Occipital lobe (tissue), 3 donors: ENCODE measurements at places on chromosomes 1 and 21.

DNA sequence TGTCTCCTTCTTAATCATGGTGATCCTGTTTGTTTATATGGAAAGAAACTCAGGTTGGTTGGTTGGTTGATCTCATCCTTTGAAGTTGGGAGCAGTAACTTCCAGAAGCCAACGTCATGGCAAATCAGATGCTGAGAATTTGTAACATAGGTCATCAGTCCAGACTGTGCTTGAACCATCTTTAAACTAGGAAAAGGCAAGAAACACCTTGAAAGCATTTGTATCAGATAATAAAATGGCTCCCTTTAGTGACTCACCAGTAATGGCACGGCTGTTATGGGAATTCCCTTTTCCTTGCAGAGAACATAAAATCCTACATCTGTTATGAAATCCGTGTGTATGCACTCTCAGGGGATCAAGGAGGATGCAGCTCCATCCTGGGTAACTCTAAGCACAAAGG is 58.1 kb downstream of the SERBP1 start:
- no peak for DNase-seq

GRCh38 chr1:30562559-30562958 is 160.8 kb downstream of the MATN1 start:
- no peak for DNase-seq

- DNase-seq, result no peak
Measured at GRCh38 chr1:24266998-24267397, 52.2 kb upstream of the GRHL3 start.

DNA sequence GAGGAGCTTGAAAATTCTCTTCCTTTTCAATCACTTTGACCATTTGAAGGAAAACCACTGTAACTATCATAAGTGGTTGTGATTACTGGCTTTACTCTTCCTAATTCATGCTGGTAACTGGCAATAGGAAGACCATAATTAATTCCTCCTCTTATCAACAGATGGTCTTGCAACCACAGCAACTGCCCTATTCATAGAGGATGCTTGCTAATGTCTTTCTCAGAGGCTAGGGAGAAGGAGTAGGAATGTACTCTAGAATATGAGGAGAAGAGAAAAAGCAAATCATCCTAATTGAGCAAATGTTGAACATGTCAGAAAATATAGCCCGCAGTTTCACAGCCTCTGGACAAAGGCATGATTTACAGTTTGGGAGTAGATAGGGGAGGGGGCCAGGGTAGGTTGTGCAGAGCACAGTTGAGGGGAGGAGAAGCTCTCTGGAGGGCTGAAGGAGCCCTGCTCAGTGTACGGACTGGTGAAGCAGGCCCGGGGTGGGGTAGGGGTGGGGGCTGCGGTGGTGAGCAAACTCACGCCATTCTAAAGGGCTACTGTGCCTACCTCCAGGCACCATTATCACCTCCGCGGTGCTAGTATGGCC is 192.9 kb downstream of the PCP4 start:
- DNase-seq, result no peak

GRCh38 chr1:156876281-156876680 is 15.6 kb downstream of the NTRK1 start:
- DNase-seq, result no peak

DNA sequence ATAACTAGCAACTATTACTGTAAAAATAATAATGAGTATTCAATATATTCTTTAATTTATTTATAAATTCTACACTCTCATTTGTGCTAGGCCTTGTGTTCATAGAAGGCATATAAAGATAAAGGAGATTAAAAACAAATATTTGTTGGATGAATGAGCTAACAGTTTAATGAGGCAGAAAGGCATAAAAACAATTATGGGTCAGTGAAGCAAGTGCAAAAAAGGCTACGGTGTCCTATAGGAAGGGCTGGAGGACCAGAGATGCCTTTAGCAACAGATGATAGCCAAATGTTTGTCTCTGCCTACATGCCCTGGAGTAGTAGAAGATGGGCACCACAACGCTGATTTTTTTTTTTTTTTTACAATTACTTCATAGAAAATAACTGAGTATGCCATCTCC is 45.7 kb downstream of the PTGS2 start:
- DNase-seq, result no peak

DNA sequence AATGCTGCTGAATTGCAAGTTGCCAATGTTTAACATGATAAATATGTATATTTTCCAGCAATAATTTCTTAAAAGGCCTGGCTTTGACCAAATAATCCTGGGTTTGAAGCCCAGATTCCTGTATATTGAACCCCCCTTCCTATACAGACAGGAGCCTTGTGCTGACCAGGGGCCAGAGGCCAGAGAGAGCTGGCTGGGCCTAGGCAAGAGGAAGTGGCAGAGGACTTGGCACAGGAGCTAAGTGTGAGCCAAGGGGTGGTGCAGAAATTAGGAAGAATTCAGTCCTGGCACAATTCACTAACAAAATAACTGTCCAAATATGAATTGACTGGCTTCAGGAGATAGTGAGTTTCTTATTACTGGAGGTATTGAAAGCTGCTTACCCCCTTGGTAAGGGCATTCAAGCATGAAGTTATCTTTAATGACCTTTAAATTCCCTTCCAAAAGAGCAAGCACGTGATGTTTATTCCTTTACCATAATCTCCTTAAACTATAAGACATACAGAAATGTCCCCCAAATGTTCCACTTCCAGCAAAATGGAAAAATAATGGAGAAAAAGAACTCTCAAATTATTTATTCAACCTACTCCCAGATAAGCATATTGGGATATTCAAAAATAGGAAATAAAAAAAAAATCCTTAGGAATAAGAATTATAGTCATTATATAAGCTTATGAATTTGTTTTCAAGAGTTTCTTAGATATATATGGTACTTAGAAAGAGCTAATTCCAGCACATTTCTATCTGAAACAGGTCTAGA is 26.6 kb downstream of the NIBAN1 start:
- no peak for DNase-seq

GRCh38 chr1:197595304-197595904 is 179.9 kb downstream of the DENND1B start:
- no peak for DNase-seq

- no peak for DNase-seq
Measured at GRCh38 chr1:24383381-24383940, 30.1 kb downstream of the STPG1 start.

DNA sequence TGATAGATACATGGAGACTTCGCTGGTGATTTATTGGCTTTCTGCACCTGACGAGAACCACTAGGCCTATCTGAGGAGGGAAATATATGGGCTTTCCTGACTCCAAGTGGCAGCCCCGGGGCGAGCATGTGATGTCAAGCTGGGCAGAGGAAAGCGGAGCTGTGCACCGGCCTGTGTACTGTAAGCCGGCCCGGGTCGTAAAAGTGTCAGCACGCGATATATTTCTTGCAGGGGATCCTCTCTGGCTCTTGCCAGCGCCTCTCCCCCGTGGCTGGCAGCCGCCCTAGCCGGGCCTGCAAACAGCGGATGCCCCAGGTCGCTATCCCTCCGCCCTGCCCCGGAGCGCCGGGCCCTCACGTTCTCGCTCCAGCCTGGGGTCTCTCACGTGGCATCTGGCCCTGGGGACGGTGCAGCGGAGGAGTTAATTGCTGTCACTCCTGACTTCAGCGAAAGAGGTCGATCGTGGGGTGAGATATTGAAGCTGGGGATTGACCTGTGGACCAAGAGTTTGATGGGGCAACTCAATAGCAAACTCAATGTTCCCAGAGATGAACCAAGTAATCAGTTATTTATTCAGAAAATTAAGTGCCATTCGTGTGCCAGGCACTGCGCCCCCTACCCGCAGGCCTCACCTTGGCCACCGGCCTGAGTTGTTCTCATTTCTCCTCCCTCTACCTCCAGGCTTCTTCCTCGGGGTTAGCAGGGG is 41.0 kb upstream of the HAO2 start:
- peak; percentile 14 for DNase-seq

- no peak for DNase-seq
Measured at GRCh38 chr1:156198831-156199349, 5.0 kb downstream of the SLC25A44 start.

- no peak for DNase-seq
Measured at GRCh38 chr1:232249339-232249738, 380.6 kb downstream of the SIPA1L2 start.

- DNase-seq, result no peak
Measured at GRCh38 chr21:14762734-14763694, 216.9 kb upstream of the SAMSN1 start.

- no peak for DNase-seq
Measured at GRCh38 chr1:12475530-12475934, 142.5 kb downstream of the DHRS3 start.

- no peak for DNase-seq
Measured at GRCh38 chr1:230091473-230092231, 24.6 kb downstream of the GALNT2 start.

GRCh38 chr1:66334318-66334717 is 199.6 kb upstream of the SGIP1 start:
- DNase-seq, result no peak

GRCh38 chr1:183470147-183470960 is 1.9 kb upstream of the SMG7 start:
- peak; percentile 75 for DNase-seq

GRCh38 chr1:114691061-114691460 is 4.3 kb downstream of the AMPD1 start:
- no peak for DNase-seq

DNA sequence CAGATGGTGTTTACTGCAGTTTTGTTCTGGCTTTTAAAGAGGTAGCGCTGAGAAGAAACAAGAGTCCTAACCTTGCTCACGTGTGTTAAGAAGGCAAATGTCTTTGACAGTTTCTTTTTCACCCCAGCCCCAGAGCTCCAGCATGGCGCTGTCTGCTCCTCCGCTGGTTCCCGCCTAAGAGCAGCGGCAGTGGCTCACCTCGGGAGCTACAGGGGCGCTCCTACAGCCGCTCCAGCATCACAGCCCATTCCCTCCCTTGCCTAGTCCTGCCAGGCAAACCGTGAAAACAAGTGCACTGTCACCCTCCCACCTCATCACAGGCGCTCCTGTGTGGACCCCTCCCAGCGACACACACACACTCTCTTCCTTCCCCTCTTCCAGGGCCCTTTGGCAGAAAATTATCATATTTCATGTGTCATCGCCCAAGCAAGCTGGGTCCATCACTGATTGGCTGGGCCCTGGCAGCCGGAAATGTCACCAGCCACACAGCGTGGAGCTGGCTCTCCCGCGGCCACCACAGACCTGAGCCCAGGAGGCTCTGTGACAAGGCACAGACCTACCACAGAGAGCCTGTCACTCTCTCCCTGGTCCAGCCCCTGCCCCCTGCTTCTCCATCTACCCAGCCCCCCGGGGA is 1.2 kb upstream of the HIVEP3 start:
- DNase-seq, result peak; percentile 78

GRCh38 chr1:202210385-202210784 is 16.8 kb downstream of the LGR6 start:
- no peak for DNase-seq

DNA sequence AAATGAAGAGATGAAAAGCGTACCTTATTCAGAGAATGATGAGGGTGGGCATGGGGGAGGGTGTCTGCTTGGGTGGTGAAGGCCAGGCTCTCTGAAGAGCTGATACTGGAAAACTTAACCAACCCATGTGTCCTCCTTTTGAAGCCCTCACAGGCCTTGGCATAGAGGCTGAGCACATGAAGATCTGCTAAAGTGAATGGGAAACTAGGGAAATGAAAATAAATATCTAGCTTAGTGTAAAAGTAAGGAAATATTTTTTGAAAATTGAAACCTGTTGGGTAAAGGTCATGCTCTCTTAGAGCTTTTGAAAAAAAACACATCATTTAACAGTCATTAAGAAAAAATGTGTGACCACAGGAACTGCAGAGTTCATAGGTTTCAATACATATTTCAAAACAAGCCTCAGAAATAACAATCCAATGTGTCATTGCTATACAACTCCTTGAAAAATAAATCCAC is 40.5 kb upstream of the RALGPS2 start:
- DNase-seq, result no peak

DNA sequence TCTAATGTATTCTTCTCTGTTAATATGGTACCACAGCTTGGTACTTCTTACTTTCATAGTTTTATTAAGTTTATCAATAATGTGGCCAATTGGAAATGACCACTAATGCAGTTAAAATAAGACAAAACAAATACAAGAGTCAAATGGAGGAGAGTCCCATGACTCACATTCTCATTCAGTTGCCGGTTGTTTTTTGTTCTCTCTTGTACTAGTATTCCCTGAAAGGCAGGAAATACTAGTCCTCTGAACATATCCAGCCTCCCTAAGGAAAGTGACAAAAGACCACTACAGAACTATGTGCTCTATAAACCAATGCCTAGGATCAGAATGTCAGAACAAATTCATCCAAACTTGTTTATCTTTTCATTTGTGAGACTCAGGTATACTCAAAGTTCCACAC is 165.2 kb upstream of the SAMSN1 start:
- DNase-seq, result no peak

GRCh38 chr1:115543247-115543646 is 98.5 kb upstream of the VANGL1 start:
- DNase-seq, result no peak

DNA sequence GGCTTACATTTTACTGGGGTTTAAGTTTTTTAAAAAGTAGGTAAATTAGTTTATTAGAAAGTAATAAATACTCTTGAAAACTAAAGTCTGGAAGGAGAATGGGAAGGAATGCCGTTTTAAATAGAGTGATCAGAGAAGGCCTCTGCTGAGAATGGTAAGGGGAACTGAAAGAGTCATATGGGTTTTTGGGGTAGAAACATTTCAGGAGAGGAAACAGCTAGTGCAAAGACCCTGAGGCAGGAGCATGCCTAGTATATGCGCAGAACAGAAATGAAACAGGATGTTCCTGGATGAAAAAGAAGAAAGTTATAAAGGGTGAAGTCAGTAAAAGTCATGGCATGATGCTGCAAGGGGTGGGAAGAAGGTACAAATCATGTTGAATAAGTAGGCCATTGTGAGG is 38.9 kb downstream of the ZC3H11B start:
- DNase-seq, result no peak

DNA sequence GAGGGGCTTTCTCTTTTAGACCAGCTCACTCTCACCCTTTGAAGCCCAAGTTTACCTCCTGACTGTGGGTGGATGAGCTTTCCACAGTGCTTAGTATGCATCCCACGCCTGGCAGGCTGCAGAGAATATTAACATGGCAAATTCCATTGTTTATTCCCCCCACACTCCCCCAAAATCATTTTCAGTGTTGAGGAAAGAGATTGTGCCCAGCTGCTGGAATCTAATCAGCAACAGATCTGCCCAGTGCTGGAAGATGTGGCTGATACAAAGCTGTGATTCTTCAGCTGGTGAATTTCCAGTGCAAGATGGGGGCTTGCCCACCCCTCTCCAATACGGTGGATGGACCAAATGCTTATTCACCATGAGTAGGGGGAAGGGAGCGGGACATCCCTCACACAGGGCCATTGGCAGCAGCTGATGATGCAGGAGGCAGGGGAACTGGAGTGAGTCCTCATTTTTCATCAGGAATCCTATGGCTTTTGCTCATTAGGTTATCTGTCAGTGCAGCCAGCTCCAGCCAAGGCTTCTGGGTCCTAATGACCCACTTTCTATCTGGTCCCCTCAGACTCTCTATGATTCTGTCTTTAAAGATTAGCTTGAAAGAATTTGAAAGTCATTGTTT is 39.7 kb upstream of the KCNA3 start:
- peak; percentile 65 for DNase-seq

GRCh38 chr1:184910005-184910404 is 64.3 kb downstream of the NIBAN1 start:
- DNase-seq, result no peak
